ENCODE measurements at places on chromosomes 6 and 20.

DNA sequence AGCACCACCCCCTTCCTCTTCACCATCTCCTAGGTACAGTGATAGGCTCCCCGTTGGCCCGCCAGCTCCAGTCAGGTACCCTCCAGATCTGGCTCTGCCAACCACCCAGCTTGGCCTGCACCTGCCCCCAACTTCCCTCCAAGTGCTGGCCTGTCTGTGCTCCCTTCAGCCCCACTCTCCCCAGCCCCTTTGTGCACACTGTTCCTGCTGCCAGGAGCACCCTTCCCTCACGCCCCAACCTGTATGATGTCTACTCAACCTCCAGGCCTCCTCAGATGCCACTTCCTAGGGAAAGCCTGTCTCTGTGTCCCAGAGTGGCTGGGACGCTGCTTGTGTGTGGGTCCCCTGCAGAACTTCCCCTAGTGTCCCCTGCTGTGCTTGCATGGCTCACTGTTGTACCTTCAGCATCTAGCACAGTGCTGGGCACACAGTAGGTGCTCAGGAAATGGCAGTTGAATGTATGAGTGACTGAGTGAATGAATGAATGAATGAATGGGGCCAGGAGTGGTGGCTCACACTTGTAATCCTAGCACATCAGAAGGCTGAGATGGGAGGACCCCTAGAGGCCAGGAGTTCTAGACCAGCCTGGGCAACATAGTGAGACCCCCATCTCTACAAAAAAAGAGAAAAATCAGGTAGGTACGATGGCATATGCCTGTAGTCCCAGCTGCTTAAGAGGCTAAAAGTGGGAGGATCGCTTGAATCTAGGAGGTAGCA lies 3.0 kb downstream of the ZBP1 start:
- no peak for DNase-seq

DNA sequence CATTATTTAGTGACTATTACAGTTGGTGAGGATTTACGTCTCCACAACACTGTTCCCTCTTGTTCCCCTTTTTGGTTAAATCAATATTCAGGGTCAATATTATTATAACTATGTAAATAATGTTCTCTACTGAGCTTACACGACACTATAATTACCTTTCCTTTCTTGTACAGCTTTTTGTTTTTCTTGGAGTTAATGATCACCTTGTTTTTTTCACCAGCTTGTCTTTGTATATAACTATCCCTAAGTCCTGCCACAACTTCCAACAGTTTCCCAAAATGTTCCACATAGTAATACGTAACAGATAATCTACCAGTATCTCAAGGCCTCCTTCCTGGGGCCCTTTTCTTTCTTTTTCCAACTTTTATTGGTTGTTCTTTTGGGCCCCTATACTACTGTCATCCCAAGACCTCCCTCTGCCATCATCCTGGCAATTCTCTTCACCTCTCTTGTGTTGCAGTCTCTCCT lies 142.0 kb upstream of the SOX4 start:
- no peak for DNase-seq

- DNase-seq = no peak
These were observed 108.4 kb downstream of the SCML4 start for GRCh38 chr6:107715550-107716321.

- no peak for DNase-seq
These were observed 135.5 kb downstream of the ZDHHC14 start for GRCh38 chr6:157516319-157517026.

DNA sequence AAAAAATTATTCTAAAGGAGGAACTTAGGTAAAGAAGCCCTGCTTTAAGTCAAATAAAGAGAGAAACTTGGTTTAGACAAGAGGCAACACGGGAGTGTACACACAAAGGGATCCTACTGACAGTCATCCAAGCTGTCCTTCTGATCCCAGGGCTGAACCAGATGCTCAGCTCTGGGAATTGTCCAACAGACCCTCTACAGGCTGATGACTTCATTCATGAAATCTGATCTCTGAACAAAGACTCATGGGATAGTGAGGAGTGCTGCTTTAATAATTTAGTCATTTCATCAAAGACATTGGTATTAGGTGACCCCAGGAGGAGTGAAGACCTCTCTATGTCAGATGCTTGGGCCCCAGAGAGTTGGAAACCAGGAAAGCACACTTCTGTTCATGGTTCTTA lies 65.6 kb upstream of the ARMH2 start:
- DNase-seq = no peak

GRCh38 chr6:142218446-142218845 lies 71.4 kb downstream of the VTA1 start:
- DNase-seq = no peak

GRCh38 chr20:22771706-22772105 lies 187.3 kb upstream of the FOXA2 start:
- no peak for DNase-seq

- DNase-seq = no peak
These were observed 109.0 kb upstream of the THBS2 start for GRCh38 chr6:169362501-169363121.

GRCh38 chr6:117918454-117918853 lies 11.4 kb downstream of the SLC35F1 start:
- no peak for DNase-seq

- no peak for DNase-seq
These were observed 113.5 kb downstream of the FAXC start for GRCh38 chr6:99236010-99236409.

- no peak for DNase-seq
These were observed 15.7 kb upstream of the LAMA4 start for GRCh38 chr6:112269979-112270566.

DNA sequence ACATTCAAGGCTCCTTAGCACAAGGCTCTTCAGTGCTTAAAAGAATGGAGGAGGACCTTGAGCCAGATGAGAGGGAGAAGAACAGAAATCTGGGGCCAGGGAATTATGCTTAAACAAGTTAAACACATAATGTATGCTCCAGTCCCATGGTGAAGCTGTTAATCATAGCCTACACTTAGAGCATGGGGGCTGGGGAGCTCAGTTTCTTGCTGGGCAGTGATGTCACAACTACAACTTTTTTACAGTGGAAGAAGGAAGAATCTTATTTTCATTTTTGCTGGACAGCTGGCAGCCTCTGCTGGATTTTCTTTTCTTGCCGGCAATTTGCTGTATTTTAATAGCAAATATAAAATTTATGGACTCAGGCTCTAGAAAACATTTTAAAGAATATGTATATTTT lies 432.5 kb downstream of the CD109 start:
- no peak for DNase-seq

- DNase-seq = no peak
These were observed 16.8 kb downstream of the CASS4 start for GRCh38 chr20:56428881-56429280.

GRCh38 chr20:40718982-40719729 lies 30.1 kb upstream of the MAFB start:
- DNase-seq = no peak

GRCh38 chr6:37202788-37203491 lies 33.0 kb downstream of the PIM1 start:
- DNase-seq = peak; percentile 67

- no peak for DNase-seq
These were observed 229.3 kb downstream of the FARS2 start for GRCh38 chr6:5490501-5491069.

- no peak for DNase-seq
These were observed 8.8 kb upstream of the FAM8A1 start for GRCh38 chr6:17591287-17591686.

- no peak for DNase-seq
These were observed 96.6 kb downstream of the SULF2 start for GRCh38 chr20:47688385-47689381.

GRCh38 chr6:89803271-89803670 lies 16.3 kb downstream of the MDN1 start:
- no peak for DNase-seq

DNA sequence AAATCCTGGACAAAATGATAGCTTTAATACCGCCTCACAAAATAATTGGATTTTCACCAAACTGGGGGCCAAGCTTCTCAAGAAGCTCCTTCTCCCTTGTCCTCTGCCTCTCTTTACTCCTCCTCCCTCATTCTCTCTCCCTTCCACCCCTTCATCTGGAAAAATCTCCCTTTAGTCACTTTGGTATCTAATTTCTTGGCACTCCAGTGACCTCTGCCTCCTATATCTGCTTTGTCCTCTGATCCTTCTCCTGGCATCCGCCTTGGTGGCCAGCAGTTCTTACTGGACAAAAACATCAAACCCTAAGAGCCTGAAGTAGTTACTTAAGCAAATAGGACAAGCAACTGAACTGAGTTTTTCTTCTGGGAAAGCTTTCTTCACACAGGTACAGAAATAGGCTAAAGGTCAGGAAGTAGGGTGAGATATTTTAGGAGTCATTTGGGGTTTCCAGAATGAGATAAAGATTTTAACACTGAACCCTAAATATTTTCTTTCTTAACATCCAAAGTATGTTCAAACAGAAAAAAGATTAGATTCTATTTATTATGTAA lies 220.7 kb downstream of the ARHGAP18 start:
- DNase-seq = no peak

- no peak for DNase-seq
These were observed 47.6 kb downstream of the HTR1B start for GRCh38 chr6:77415706-77416105.

GRCh38 chr20:19881080-19881840 lies 123.2 kb downstream of the RIN2 start:
- no peak for DNase-seq

DNA sequence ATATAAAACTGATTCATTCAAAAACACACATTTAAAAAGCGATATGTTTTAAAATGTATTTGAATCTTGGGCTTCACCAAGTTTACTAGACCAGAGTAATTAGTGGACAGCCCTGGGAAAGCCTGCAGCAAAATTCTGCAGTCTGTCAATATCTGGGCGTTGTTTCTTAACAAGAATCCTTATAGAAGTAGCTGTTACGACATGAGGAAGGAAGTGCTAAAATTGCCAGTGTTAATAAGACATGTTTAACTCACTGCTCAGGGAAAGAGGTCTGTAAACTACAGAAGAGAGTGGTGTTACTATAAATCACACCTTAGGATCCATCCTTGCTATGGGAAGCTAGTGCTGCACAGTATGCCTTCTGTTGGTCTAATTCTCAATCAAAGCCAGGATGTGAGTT lies 120.6 kb downstream of the TBX18 start:
- no peak for DNase-seq

- no peak for DNase-seq
These were observed 9.7 kb upstream of the ZSCAN9 start for GRCh38 chr6:28215425-28215824.

- peak; percentile 54 for DNase-seq
These were observed 28.7 kb downstream of the GNAS start for GRCh38 chr20:58880994-58881752.

DNA sequence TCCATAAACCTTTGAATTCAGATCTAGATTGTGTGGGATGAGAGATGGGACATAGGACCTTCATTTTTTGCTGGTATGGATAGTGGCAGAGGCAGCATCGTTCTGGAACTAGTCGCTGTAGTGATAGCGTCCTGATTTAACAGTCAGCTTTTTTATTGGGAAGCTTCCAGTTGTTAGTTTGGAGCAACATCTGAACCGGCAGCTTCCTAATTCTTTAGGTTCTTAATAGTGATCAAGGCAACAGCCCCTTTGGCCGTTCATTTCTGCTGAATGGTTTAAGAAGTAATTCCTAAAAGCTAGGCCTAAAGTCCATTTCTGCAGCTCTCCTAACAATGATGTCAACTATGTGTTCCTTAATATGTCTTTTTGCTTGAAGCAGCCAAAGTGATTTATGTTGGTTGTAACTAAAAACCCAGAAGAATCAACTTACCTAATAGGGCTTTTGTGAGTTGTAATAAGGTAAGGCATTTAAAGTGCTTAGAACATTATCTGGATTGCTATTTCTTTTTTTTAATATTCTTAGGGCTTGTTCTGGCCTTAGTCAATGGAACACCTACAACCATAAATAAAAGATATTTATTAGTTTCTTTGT lies 90.3 kb downstream of the SHLD1 start:
- no peak for DNase-seq

DNA sequence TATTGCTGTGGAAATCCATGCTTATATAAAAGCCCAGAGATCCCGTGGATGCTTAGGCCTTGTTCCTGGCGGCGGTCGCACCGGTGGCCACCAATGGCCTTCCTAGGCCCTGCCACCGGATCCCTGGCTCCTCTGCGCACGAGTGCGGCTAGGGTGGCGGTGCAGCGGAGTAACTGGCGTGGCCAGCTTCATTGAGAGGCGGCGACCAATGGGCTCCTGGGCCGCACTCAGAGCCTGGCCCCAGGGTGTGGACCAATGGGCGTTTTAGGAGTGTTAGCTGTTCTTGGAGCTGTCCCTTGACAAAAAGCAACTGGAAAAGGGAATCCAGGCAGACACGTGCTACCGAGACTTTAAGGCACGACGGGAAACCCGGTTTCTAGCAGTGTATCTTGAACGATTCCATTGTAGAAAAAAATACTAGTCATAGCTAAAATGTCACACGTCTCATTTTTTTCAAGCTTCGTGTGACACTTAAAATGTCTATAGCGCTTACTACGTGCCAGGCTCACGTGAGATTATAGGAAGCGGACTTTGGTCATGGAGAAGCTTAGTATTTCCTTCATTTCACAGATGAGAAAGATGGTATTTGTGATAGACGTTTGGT lies 1.7 kb downstream of the AMD1 start:
- peak; percentile 92 for DNase-seq

- DNase-seq = peak; percentile 75
These were observed 17.5 kb downstream of the LEMD2 start for GRCh38 chr6:33771146-33772081.

DNA sequence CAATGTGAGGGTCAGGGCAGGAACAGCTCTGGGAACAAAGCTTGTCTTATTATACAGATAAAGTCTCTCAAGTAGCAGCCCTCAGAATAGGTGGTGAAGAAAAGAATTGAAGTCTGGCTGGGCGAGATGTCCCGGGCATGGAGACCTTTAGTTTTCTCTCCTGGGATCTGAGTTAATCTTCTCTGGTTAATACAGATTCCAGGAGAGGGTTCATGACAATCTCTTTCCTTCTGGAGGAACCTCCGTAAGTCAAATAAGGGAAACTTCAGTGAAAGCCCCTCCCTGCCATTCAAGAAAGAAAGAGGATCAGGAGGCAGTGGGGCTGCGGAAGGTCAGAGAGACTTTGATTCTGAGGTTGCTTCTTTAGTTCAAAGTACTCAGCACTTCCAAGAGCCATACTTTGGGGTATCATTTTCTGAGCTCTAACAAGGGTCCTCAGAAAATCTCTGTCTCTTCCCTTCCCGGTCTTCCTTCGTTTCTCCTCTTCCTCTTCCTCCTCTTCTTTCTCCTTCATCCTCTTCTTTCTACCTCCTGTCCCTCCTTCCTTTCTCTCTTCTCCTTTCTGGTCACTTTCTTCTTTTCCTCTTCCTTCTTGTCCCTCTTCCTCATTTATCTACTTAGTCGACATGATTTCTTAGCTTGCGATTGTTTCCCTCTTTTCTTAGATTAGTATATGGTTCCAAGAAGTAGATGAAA lies 4.6 kb upstream of the ZNF184 start:
- DNase-seq = no peak

GRCh38 chr20:14454296-14454695 lies 116.9 kb upstream of the FLRT3 start:
- no peak for DNase-seq

DNA sequence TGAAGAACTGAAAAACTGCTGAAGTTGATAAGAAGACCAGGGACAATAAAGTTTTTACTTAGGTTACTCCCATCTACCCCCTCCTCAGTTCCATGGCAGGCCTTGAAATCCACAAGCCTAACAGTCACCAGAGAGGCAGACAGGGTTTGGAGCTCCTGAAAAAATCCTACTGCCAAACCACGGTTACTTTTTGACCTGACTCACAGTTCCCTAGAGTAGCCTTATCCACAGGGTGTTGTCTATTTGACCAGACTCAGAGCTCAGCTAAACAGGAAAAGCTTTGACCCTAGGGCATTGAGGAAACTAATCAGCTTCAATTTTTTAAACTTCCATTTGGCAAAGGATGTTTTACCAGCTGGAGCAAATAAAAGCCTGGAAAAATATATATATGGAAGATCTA lies 257.7 kb upstream of the NT5E start:
- no peak for DNase-seq

GRCh38 chr6:32196682-32197616 lies 4.5 kb upstream of the GPSM3 start:
- no peak for DNase-seq

Measured in OCI-M1 (cell line).